ENCODE measurements at places on chromosomes 12 and 14.

- no peak for DNase-seq
These were observed 222.6 kb downstream of the CEP128 start for GRCh38 chr14:80718940-80719339.

DNA sequence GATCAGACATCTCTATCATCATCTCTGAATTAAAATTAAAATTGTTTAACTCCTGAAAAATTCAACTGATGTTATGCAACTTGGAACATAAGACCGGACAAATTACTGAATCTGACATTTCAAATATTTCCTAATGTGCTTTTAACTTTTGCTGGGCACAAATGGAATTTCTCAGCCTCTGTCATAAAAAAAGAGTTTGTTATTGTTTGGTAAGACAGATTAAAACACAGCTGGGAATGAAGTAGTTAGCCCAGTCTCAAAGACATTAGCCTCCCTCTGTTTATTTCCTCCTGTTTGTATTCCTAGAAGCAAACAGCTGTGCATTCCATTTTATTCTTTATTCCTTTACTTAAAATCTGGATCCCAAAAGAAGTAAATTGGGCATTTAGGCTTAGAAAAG is 29.4 kb downstream of the PLEKHA5 start:
- DNase-seq = no peak

DNA sequence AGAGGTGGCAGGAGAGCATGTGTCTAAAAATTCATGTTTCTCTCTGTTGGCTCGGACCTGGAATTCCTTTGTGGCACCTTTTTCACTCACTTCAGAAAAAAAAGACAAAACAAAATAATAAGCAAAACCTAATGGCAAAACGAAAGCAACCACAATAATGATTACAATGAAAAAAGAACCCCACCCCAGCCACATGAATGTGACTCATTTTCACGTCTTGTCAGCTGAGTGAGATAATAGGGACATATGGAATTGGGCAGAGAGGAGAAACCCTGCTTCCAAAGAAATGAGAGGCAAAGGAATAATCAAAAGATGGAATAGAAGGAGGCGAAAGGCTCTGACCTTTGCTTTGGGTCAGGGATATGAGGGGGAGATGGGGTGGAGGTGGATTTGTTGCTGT is 143.4 kb downstream of the SLC8A3 start:
- DNase-seq = no peak

- no peak for DNase-seq
These were observed 70.6 kb downstream of the KCNK10 start for GRCh38 chr14:88252498-88252897.

DNA sequence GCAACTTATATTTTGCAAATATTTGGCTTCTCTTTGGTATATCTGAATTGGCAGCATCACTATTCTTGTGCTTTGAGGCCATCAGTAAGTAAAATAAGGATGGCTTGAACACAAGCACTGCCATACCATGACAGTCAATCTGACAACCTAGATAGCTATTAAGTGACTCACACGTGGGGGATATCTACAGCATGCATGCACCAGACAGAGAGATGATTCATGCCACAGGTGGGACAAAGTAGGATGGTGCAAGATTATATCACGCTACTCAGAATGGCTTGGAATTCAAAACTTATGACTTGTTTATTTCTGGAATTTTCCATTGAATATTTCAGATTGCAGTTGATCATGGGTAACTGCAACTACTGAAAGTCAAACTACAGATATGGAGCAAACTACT is 675.6 kb upstream of the MDGA2 start:
- DNase-seq = no peak

- DNase-seq = no peak
These were observed 454.8 kb downstream of the FUT8 start for GRCh38 chr14:65867333-65867732.

DNA sequence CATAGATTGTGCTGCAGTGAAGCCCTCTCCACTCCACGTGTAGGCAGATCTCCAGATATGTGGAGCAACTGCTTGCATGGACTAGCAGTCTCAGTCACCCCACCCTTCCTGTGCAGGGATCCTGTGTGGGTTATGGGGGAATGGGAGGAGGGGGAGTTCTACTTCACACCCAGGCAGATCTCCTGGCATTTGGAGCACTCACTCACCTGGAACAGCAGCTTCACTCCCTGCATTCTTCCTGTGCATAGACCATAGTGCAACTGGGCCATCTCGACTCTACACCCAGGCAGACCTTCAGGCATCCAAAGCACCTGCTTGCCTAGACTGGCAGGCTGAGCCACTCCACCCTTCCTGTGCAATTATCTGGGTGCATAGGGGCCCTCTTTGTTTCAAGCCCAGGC is 96.0 kb upstream of the PCED1B start:
- DNase-seq = no peak

GRCh38 chr14:90193925-90194324 is 62.4 kb upstream of the PSMC1 start:
- no peak for DNase-seq

DNA sequence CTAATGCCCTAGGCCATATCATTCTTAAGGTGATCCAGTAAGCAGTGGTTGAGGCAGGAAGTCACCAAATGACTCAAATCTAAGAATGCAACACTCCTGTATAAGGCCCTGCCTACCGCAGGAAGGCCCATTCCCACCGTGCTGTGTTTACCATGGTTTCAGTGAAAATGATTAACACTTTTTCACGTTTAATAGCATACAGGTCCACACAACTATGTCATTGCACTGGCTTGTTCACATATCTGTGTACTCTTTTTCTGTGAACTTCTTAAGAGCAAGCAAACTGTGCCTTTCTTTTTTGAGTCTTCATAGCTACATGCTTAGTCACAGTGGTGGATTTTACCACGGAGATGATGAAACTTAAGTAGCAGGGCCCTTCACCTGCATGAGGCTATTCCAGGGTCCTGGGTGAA is 214.9 kb downstream of the CNTN1 start:
- DNase-seq = no peak

DNA sequence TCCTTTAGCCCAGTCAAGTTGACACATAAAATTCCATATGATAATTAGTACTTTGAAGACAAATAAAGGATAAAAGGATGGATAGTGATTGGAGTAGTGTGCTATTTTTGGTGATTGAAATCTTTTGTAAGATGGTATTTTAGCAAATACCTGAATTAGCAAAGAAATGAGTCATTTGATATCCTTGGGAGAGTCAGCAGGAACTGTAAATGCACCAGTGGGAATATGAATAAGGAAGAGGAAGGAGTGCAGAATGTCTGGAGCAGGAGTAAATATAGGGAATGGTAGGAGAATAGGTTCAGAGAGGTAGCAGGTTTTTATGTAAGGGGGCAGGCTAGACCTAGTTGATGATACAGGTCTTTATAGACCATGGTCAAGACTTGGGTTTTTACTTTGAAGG is 75.0 kb downstream of the TRMT5 start:
- DNase-seq = no peak

GRCh38 chr14:105126126-105126980 is 42.2 kb downstream of the JAG2 start:
- no peak for DNase-seq

DNA sequence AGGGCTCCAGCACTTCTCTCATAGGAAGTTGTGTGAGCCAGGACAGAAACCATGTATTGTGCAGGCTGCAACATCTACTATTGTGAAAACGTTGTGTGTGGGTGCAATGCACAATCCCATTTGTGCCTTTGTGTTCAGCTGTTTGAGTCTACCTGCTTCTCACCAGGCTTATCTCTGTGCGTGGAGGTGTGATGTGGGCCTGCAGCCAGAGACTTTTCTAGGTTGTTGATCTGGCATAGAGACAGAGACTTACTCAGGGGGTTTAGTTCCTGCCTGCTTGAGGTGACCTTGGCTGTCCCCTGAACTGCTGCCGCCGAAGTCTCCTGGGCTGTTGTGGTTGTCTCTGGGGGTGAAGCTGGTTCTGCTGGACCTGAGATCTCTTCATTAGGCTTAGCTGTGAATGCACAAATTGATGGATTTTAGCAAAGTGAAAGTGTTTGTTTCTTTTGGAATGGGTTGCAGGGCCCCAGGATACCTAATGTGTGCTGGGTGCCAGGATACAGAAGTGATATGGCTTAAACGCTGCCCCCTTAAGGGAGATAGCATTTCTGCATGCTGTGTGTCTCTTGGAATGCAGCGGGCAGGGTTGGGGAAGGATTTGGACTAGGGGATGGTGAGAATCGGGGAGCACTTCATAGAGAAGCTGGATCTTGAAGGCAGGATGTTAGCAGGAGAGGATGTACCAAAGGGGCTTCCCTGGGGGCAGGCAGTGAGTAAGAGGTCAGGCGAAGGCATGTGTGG is 2.5 kb downstream of the LACRT start:
- DNase-seq = no peak

DNA sequence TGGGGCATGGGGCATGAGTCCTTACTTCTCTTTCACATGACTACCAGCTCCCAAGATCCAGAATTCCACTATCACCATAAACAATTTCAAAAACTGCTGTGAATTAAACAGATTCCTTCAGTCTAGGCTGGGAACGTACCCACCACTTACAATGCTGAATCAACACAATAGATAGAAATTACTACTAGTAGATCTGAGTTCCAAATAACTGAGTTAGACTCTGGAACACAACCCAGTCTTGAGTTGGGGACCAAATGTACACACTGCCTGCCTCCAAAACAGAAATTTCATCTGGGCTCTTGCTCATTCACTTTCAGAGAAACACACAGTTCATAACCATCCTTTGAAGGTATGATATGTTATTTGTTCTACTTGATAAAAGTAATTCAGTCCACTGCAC is 8.9 kb downstream of the CORO1C start:
- DNase-seq = no peak

- no peak for DNase-seq
These were observed 88.8 kb downstream of the DICER1 start for GRCh38 chr14:95068521-95068920.

- DNase-seq = no peak
These were observed 104.8 kb downstream of the KIF26A start for GRCh38 chr14:104243200-104243599.

- DNase-seq = no peak
These were observed 196.6 kb downstream of the PCNX1 start for GRCh38 chr14:71103662-71104484.

DNA sequence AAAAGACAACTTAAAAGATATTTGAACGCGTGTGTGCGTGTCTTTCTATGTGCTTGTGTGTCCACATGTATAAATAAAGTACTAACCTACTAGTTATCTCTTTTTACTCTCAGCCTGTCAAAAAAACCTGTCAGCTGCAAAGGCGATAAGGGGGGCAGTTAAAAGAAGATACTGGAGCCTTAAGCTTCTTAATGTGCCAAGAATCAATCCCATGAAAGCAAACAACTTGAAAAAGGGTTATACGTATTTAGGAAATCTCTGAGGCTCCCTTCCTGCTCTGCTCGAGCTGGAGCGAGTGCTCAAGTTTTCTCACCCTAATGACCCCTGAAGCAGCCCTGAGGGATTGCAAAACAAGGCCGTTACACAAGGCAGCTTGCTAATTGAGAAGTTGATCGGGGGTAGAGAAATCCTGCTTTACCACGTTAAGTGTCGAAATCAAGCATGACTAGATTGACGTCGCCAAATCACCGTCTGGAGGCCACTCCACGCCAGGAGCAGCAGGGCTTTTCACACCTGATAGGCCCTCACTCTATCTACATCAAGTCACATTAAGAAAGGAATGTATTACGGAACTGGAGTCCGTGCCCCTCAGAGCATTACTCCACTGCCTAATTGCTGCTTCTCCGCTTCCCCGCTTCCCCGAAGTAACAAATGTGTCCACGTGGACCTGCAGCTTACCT is 32.4 kb downstream of the LMO3 start:
- no peak for DNase-seq

DNA sequence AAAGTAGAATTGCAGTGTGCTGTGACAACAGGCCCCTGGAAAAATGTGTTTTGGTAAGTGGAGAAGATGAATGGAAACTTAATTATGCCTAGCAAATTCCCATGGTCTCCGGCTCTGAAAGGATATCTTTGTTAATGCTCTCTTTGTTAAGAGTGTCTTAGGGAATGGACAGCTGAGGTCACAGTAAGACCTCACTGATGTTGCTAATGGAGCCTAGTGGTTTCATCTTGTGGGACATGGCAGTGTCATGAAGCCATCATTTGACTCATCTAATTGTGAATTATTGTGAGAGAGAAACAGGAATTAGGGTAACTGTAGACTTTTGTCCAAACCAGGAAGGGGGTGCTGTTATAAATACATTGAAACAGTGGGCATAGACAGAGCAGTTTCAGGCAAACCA is 330.3 kb downstream of the TMTC2 start:
- no peak for DNase-seq

- DNase-seq = no peak
These were observed 20.0 kb downstream of the CIT start for GRCh38 chr12:119857041-119857591.

Measured in heart right ventricle (tissue), 16 donors.